CD8-positive, alpha-beta memory T cell (primary cell): ENCODE measurements at places on chromosomes 1 and 21.

DNA sequence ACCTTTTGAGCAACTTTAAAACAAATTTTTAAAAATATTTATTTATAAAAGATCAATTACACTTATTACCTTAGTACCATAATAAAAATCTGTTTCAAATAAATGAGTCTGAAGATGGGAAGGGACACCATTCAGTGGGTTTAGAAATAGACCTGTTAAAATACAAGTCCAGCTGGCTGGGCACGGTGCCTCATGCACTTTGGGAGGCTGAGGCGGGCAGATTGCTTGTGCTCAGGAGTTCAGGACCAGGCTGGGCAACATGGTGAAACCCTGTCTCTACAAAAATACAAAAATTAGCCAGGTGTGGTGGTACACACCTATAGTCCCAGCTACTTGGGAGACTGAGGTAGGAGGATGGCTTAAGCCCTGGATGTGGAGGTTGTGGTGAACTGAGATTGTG is 57.0 kb downstream of the ITSN1 start:
- DNase-seq, result no peak

GRCh38 chr1:50110656-50111055 is 1.9 kb downstream of the ELAVL4 start:
- no peak for DNase-seq

DNA sequence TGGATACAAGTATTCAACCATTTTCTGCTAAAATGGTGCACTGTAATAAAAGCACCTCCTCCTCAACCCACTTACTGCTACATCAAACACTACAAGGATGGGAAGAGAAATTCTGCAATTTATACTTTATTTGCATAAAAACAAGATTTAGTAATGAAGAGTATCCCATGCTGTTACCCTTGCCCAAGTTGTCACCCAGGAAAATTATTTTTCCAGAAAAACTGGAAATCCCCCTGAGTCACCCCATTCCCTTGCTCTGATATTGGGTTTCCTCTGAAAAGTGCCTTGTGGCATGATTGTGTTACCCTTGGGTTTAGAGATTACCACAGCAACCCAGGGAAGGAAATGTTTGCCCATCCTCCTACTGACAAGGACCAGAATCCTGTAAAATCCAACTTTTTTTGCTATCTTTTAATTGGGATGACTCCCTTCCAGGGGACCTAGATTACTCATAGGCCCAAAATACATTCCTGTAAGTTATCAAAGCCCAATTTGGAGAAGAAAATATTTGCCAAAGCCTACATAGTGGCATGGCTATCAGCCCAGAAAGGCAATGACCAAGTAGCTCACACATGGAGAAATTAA is 16.5 kb upstream of the ZC3H11B start:
- DNase-seq, result no peak

DNA sequence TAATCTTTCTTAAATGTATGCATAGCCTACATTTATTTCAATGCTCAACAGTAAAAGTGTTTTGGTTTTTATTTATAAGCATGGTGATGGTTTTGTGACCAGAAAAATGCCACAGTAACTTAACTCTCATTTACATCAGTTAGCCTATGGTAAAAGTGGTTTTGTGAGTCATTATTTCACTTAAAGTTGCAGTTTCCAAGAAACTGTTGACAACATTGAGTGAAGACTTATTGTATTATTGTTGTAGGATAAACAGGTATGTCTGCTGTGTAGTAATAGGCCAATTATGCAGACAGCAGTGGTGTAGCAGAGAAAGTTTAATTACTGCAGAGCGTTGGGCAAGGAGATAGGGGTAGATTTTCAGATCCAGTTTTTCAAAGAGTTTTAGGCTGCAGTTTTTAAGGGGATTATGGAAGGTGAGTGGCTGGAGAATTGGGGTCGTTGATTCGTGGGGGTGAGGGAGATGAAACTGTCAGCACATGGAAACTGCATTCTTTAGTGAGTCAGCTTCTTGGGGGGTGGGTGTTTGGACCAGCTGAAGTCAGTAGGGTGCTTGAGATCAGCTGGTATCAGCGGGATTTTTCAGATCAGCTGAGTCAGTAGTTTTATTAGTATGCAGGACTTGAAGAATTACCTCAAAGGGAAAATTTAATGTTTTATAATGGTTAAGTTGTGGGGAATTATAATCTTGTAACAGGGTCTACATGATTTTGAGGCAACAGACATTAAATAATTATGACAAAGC is 168.7 kb upstream of the FMN2 start:
- no peak for DNase-seq

- no peak for DNase-seq
Measured at GRCh38 chr1:164320790-164321731, 237.9 kb upstream of the PBX1 start.

- peak; percentile 5 for DNase-seq
Measured at GRCh38 chr1:193457676-193458075, 271.3 kb upstream of the B3GALT2 start.

DNA sequence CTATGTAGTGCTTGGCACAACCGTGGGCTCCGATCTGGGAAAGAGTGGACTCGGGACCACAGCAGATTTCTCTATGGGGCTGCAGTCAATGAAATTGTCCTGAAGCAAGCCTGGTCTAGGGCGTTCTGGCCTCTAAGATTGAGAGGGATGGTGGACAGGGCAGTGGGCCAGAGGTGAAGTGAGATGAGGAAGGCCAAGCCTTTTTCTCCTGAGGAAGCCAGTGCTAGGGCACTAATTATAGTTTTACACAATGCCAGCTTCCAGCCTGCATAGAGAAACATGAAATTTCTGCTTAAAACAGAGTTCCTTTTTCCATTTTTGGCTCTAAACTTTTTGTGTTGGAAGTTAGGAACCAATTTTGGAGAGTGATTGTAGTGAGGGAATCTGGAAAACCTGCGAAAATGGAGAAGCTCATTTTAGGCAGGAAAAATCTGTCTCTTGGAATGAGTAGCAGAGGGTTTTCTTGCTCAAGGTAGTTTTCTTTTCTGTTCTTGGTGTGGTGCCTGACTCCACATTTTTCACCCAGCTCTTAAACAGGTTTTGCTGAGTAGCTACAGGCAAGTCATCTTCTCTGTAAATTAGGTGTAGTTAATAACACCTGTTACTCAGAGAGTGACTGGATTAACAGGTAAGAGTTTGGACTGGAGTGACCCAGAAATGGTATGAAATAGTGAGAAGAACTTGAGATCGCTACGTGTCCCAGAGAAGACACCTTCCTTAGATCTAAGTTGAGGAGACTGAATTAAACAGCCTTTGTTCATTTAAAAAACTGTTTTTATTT is 22.1 kb downstream of the UCK2 start:
- no peak for DNase-seq

DNA sequence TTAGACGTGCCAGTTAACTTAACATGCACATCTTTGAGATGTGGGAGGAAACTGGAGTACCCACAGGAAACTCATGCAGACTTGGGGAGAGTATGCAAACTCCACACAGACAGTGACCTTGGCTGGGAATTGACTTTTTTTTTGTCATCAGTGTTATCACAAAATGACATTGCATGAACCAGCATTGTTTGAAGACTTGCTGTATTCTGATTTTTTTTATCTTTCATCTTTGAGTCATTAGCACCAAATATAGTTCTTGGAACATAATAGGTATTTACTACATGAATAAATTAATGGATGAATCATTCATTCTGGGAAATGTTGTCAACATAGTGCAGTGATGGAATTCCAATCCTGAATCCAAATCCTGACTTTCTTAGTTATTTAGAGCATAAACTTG is 77.0 kb downstream of the ATF6 start:
- no peak for DNase-seq

DNA sequence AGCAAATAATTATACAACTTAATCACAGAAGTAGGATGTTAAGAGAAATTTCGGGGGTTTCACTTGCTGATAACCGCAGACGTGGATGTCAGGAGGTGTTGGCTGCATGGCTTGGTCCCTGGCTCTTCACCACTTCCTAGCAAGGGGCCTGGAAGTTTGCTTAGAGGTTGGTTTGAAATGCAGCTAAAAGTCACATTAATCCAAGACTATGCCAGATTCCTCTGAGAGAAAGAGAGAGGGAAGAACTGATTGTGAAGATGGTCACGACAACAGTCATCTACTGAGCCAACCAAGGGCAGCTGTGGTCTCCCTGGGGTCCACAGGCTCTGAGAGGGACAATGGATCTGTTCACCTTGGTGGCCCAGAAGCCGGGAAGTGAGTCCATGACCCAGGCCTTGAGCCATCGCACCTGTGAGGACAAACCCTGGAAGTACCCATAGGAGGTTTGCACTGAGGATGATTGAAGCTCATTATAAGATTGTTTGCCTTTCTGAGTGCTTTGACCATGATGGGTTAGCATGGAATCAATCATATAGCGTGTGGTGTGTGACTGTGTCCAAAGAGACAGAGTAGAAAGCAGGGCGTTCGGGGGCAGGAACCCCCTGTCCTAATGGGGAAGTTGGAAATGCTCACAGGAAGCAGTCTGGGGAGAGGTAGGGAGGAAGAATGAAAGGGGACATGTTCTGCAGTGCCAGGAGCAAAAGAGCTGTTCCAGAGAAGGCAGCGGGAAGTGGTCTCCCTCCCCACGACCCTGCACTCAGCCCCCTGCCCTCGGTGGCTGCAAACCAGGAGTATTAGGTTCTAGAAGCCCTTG is 47.1 kb downstream of the UMODL1 start:
- DNase-seq, result no peak

- no peak for DNase-seq
Measured at GRCh38 chr1:223256034-223256433, 107.9 kb downstream of the SUSD4 start.

DNA sequence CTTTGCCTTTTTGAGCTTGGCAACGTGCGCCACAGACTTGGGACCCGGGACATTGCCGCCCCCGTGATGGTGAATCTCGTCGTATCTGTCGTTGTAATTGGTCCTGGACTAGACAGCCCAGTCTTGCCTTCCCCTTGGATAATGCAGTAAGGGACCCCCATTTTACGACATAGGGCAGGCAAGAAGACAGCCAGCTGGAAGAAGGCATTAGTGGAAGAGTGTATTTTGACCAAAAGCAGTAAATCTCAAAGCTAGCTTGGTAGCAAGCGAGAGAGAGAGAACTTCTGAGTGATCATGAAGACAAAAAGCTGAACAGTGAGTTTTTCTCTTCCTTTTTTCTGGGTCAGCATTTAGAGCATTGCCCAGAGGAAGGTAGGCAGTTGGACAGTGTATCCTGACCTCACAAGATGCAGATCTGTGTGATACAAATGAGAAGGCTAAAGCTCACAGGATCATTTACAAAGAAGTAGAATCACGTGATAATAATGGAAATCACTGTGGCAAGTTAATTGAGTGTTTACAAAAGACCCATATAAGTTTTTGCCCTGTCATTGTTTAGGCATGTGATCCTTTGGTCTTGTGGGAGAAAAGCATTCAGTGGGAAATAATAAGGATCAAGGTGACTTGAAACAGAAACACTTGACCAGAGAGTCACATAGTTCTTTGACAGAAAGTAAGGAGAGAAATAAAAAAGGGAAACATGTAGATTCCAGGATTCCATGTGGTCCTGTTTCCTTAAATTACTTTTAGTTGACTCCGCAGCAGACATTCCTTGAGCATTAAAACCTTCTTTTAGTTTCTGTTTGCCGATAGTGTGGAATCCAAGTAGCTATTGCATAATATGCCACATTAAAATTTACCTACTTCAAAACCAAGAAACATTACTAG is 66.3 kb downstream of the CNST start:
- no peak for DNase-seq

- DNase-seq, result no peak
Measured at GRCh38 chr1:49651136-49651535, 372.6 kb downstream of the AGBL4 start.

DNA sequence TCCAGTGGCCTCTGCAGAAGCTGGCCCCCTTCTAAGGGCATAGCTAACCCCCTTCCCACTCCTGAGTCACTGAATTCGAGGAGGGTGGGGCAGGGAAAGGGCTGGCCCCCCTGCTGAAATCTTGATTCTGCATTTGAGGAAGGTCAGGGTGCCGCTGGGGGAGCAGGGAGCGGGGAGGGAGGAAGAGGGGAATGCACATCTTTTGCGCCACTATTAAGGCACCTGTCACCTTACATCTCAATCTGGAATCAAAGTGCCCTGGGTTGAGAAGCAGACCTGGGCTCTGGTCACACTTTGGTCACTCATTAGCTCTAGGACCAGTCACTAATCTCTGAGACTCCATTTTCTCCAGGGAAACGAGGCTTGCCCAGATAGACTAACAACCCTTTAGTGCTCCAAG is 62.0 kb downstream of the TOR1AIP2 start:
- DNase-seq, result no peak

DNA sequence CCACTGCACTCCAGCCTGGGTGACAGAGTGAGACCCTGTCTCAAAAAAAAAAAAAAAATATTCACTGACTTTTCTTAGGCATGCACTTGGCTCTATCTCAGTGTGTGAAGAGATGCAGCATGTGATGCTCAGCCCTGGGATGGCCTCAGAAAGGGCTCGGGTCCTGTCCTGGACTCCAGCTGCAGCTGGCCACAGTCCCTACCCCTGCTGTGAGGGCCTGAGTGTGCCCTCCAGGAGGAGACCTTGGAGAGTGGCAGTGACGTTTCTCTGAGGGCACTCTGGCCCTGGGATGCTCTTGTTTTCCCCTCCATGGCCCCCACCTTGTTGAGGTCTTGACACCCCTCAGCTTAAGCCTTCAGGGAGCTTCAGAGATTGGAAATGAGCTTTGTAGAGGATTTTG is 81.9 kb upstream of the POU3F1 start:
- DNase-seq, result no peak

GRCh38 chr1:236851871-236852270 is 56.8 kb downstream of the MTR start:
- DNase-seq, result no peak

- no peak for DNase-seq
Measured at GRCh38 chr21:32279377-32279680, 480 bp upstream of the MIS18A start.

- no peak for DNase-seq
Measured at GRCh38 chr1:98406352-98407088, 255.0 kb upstream of the SNX7 start.

DNA sequence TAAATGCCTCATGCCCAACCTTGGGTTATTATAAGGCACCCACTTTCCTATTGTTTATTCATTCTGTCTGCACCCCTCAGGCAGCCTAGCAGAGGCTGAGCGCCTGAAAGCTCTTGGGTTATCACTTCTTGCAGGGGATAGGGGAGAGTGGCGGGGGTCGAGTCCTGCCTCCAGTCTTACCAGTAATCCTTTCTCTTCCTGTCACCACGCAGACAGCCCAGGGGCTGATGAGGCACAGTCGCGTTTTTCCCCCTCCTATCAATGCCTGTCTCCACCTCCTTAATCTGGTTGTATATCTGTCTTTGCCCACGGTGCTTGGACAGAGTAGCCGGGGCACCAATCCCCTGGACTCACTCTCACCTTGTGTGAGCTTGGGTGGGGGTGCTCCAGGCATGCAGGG is 733.1 kb downstream of the MATN1 start:
- no peak for DNase-seq

- no peak for DNase-seq
Measured at GRCh38 chr1:117780687-117781475, 148.5 kb downstream of the GDAP2 start.

GRCh38 chr1:70720109-70720508 is 309.0 kb downstream of the CTH start:
- no peak for DNase-seq

DNA sequence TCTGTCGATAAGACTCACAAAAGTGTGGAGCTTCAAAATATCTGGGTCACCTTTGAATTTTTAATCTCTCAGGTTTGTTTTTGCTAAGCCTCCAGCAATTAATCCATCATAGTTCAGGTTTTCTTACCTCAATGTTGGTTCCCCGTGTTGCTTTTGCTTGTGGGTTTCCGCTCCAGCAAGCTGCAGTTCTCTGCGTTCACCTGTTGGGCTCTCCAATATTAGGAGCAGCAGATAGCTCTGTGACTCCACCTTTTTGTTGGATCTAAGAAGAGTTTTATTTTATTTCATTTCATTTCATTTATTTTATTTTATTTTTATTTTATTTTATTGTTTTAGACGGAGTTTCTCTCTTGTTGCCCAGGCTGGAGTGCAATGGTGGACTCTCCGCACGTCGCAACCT is 335.5 kb downstream of the COL11A1 start:
- DNase-seq, result no peak
